Activated naive CD8-positive, alpha-beta T cell treated with anti-CD3 and anti-CD28 coated beads, Interleukin-2, amount 50 U/mL, for 24 hours (primary cell): ENCODE measurements at places on chromosomes 16 and 17.

DNA sequence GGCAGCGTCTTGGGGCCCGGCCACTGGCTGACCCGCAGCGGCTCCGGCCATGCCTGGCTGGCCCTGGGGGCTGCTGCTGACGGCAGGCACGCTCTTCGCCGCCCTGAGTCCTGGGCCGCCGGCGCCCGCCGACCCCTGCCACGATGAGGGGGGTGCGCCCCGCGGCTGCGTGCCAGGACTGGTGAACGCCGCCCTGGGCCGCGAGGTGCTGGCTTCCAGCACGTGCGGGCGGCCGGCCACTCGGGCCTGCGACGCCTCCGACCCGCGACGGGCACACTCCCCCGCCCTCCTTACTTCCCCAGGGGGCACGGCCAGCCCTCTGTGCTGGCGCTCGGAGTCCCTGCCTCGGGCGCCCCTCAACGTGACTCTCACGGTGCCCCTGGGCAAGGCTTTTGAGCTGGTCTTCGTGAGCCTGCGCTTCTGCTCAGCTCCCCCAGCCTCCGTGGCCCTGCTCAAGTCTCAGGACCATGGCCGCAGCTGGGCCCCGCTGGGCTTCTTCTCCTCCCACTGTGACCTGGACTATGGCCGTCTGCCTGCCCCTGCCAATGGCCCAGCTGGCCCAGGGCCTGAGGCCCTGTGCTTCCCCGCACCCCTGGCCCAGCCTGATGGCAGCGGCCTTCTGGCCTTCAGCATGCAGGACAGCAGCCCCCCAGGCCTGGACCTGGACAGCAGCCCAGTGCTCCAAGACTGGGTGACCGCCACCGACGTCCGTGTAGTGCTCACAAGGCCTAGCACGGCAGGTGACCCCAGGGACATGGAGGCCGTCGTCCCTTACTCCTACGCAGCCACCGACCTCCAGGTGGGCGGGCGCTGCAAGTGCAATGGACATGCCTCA, 773 bp downstream of the NTN3 start:
- no peak overlapping the region for H3K27ac ChIP-seq
- H3K4me1 ChIP-seq, result peaks cover 32% of the 10 kb centered on the region
- no peak for DNase-seq
- H3K27me3 ChIP-seq, result peaks cover 27% of the 10 kb centered on the region
- no peaks in the 10 kb centered on the region for H3K36me3 ChIP-seq

GRCh38 chr17:33002246-33002645, 10.6 kb downstream of the SPACA3 start:
- peaks cover 24% of the 10 kb centered on the region for H3K27me3 ChIP-seq
- H3K36me3 ChIP-seq, result no peaks in the 10 kb centered on the region
- peaks cover 5% of the 10 kb centered on the region for H3K4me1 ChIP-seq
- no peak overlapping the region for H3K27ac ChIP-seq

- no peak overlapping the region for H3K27ac ChIP-seq
- peaks cover 14% of the 10 kb centered on the region for H3K4me1 ChIP-seq
- H3K27me3 ChIP-seq, result peaks cover 19% of the 10 kb centered on the region
- no peak overlapping the region for H3K4me3 ChIP-seq
- H3K36me3 ChIP-seq, result no peaks in the 10 kb centered on the region
Observed at GRCh38 chr17:8091033-8091687, 3.6 kb upstream of the ALOX12B start.

GRCh38 chr17:67171560-67171959, 73.4 kb downstream of the HELZ start:
- H3K4me1 ChIP-seq, result no peaks in the 10 kb centered on the region
- peaks cover 15% of the 10 kb centered on the region for H3K36me3 ChIP-seq
- no peak overlapping the region for H3K4me3 ChIP-seq

GRCh38 chr17:33511670-33512069, 218.6 kb upstream of the ASIC2 start:
- H3K4me3 ChIP-seq, result no peak overlapping the region
- no peak for DNase-seq
- peaks cover 7% of the 10 kb centered on the region for H3K4me1 ChIP-seq
- peaks cover 11% of the 10 kb centered on the region for H3K27me3 ChIP-seq
- H3K27ac ChIP-seq, result no peak overlapping the region

DNA sequence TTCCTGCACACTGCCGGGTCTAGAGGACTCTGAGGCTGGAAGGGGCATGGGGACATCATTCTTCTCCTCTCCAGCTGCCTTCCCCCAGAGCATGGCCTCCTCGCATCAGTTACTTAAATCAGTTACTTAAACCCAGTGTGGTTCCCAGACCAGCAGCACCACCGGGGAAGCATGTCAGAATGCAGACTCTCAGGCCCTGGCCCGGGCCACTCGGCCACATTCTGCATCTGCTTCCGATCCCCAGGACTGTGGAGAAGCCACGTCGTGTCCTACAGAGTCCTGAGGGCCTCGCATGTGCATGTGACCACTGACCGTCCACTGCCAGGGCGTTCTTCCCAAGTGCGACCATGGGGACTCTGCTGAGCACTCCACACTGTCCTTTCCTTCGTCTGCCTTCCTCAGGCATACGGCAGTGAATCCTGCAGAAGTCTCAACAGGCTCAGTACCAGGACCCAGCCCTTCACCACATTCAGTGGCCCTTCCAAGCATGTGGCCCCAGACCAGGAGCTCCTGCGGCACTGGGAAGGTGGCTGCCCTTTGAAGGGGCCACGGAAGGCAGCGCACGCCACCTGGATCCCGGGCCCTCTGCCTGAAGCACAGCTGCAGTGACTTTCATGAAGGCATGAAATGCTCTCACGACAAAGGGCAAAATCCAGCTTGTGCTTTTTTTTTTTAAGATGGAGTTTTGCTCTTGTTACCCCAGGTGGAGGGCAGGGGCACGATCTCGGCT, 46.9 kb upstream of the RASD1 start:
- H3K36me3 ChIP-seq, result no peaks in the 10 kb centered on the region
- H3K4me3 ChIP-seq, result no peak overlapping the region
- DNase-seq, result no peak
- H3K27me3 ChIP-seq, result no peaks in the 10 kb centered on the region

DNA sequence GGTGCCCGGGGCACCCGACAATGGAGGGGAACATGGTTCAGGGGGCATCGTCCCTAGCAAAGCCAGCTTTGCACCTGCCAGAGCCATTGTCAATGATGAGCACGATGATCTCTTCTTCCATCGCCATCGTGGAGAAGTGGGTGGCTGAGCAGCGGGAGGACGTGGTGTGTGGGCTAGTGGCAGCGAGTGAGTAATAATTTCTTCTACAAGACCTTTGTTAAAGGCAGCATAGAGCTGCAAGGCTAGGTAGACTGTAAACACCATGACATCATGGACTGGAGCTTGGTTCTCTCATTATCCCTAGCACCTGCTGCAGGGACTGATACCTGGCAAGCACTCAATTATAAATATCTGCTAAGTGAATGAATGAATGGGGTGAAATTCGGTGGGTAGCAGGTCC, 6.7 kb upstream of the HEATR3 start:
- no peak overlapping the region for H3K4me3 ChIP-seq
- peaks cover 3% of the 10 kb centered on the region for H3K4me1 ChIP-seq
- no peaks in the 10 kb centered on the region for H3K36me3 ChIP-seq
- no peak overlapping the region for H3K27ac ChIP-seq

- no peaks in the 10 kb centered on the region for H3K36me3 ChIP-seq
- H3K27ac ChIP-seq, result no peak overlapping the region
- DNase-seq, result no peak
- no peaks in the 10 kb centered on the region for H3K27me3 ChIP-seq
Observed at GRCh38 chr17:59287452-59287851, 44.0 kb upstream of the YPEL2 start.

DNA sequence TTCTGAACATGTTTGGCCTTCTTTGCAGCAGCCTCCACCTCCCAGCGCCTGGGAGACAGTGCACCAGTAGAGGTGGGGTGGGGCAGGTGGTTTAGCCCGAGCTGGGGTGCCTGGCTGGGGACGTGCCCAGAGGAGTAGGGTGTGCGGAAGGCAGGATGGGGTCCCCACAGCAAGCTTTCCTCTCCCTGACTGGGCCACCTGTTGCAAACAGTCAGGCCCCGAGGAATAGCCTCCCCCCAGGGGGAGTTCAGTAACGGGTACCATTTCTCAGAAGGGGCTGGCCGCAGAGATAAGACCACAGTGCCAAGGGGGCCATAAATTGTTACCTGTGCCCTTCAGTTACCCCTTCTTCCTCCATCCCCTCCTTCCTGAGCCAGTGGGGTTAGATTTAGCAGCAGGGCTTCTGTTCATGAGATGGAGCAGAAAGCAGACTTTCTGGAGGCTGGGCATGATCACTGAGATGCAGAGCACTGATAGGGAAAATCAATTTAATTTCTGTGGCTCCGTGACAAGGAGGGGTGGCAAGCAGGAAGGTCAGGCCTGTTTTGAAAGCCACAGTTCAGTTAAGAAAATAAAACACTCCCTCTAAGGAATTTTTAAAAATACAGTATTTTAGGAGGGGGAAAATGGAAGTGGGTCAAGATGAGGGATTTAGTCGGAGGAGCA, 181.9 kb downstream of the MSI2 start:
- H3K4me3 ChIP-seq, result no peak overlapping the region
- peaks cover 4% of the 10 kb centered on the region for H3K36me3 ChIP-seq
- DNase-seq, result no peak

GRCh38 chr17:79080761-79081290, 6.2 kb downstream of the ENGASE start:
- H3K36me3 ChIP-seq, result peaks cover 4% of the 10 kb centered on the region
- H3K4me1 ChIP-seq, result peaks cover 8% of the 10 kb centered on the region
- no peaks in the 10 kb centered on the region for H3K27me3 ChIP-seq
- no peak for DNase-seq

GRCh38 chr17:75366432-75366831, 39.0 kb downstream of the GRB2 start:
- H3K27ac ChIP-seq, result no peak overlapping the region
- H3K4me1 ChIP-seq, result peaks cover 93% of the 10 kb centered on the region
- peaks cover 5% of the 10 kb centered on the region for H3K36me3 ChIP-seq
- H3K4me3 ChIP-seq, result no peak overlapping the region
- H3K27me3 ChIP-seq, result no peaks in the 10 kb centered on the region
- no peak for DNase-seq

- no peak overlapping the region for H3K27ac ChIP-seq
- H3K4me3 ChIP-seq, result no peak overlapping the region
- H3K27me3 ChIP-seq, result peaks cover 6% of the 10 kb centered on the region
- DNase-seq, result no peak
Observed at GRCh38 chr17:56652628-56653027, 59.1 kb downstream of the NOG start.

GRCh38 chr17:82859431-82860403, 19.9 kb upstream of the ZNF750 start:
- no peaks in the 10 kb centered on the region for H3K27me3 ChIP-seq
- DNase-seq, result peak; percentile 70
- peaks cover 62% of the 10 kb centered on the region for H3K4me1 ChIP-seq

DNA sequence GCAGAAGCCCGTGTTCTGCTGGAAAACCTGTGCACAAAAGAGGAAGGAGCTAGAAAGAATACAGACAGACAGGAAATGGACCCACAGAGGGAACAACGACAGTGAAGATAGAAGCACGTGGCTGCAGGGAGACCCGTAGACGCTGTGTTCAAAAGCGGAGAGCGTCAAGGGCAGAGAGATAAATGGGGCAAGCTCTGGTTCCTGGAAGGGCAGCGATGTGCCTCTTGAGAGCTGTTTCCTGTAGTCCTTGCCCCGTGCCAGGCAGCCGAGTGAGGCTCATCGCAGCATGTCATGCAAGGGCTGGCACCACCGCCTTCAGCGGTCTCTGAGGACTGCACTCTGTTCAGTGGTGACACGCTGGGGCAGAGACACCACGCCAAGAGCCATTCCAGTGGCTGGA, 43.6 kb upstream of the CACNG5 start:
- H3K4me1 ChIP-seq, result peaks cover 8% of the 10 kb centered on the region
- no peaks in the 10 kb centered on the region for H3K27me3 ChIP-seq
- H3K4me3 ChIP-seq, result no peak overlapping the region
- no peak for DNase-seq
- peak overlapping the region; percentile 45 for H3K27ac ChIP-seq
- peaks cover 50% of the 10 kb centered on the region for H3K36me3 ChIP-seq

GRCh38 chr17:77579682-77580081, 378.8 kb upstream of the TNRC6C start:
- H3K27me3 ChIP-seq, result no peaks in the 10 kb centered on the region
- no peak overlapping the region for H3K4me3 ChIP-seq
- H3K27ac ChIP-seq, result no peak overlapping the region
- peaks cover 8% of the 10 kb centered on the region for H3K4me1 ChIP-seq

DNA sequence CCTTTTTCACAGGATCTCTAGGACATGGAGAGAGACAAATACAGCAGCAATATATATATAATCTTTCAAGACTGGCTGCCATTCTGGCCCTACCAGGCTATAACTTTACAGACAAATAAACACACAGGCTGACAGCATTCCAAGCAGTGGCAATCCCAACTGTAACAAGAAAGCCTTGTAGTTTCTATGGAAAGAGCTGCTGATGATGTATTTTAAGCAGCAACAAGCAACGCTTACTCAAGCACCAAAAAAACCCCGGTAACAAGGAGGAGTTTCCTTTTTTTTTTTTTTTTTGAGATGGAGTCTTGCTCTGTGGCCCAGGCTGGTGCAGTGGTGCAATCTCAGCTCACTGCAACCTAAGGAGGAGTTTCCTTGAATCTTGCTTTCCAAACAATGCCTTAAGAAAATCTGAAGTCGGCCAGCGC, 23.2 kb downstream of the LSM12 start:
- peak overlapping the region; percentile 2 for H3K27ac ChIP-seq
- peaks cover 36% of the 10 kb centered on the region for H3K36me3 ChIP-seq

DNA sequence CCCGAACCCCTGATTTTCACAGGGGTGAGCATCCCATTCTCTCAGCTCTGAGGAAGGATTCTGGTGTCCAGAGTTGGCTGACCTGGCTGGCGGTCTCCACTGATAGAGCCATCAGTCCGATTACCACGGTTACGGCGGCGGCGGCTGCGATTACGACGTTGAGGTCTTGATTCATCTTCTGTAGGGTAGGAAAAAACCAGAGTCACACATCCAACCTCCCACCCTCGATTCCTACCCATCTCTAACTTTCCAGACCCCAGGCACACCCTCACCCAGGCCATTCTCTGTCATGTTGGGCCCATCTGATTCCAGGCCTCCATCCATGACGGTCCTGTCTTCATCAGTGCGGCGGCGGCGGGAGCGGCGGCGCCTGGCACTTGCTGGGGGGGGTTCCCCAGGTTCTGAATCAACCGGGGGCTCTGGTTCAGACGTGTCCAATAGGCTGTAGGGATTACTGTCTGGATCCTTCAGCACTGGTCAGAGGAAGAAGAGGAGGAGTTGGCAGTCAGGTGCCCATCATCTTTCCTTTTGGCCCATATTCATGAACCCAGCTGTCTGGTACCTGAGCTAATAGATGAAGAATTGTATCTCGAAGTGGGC, 2.6 kb upstream of the SOX15 start:
- H3K27ac ChIP-seq, result no peak overlapping the region
- no peaks in the 10 kb centered on the region for H3K27me3 ChIP-seq
- no peaks in the 10 kb centered on the region for H3K4me1 ChIP-seq
- no peak for DNase-seq
- H3K4me3 ChIP-seq, result no peak overlapping the region

- no peak for DNase-seq
- H3K4me3 ChIP-seq, result no peak overlapping the region
Observed at GRCh38 chr17:15124264-15124595, 140.9 kb downstream of the PMP22 start.

GRCh38 chr17:43857957-43858600, 11.1 kb downstream of the CD300LG start:
- H3K4me3 ChIP-seq, result no peak overlapping the region
- no peaks in the 10 kb centered on the region for H3K27me3 ChIP-seq
- no peaks in the 10 kb centered on the region for H3K4me1 ChIP-seq
- H3K27ac ChIP-seq, result no peak overlapping the region
- H3K36me3 ChIP-seq, result no peaks in the 10 kb centered on the region
- no peak for DNase-seq
